Activated CD8-positive, alpha-beta T cell treated with anti-CD3 and anti-CD28 coated beads for 36 hours (primary cell): ENCODE measurements at places on chromosomes 6 and 20. TPM values are rescaled to one million over a fixed set of nuclear protein-coding genes. Genes with fewer than 3 reads are reported as not detected.

- H3K36me3 ChIP-seq, result no peaks in the 10 kb centered on the region
- H3K4me3 ChIP-seq, result no peak overlapping the region
- H3K4me1 ChIP-seq, result no peaks in the 10 kb centered on the region
- no peak for DNase-seq
Observed at GRCh38 chr6:25935953-25936352, 5.5 kb upstream of the SLC17A2 start.

- no peak for DNase-seq
- no peaks in the 10 kb centered on the region for H3K4me1 ChIP-seq
- no peak overlapping the region for H3K4me3 ChIP-seq
- peaks cover 9% of the 10 kb centered on the region for H3K27me3 ChIP-seq
Observed at GRCh38 chr20:9955646-9956045, 79.1 kb upstream of the ANKEF1 start.

PPP1R14C gene
- 0.65 TPM for total RNA-seq

PROKR2 gene
- total RNA-seq, result not detected
